ENCODE measurements at places on chromosomes 4 and X. TPM values are rescaled to one million over a fixed set of nuclear protein-coding genes. Genes with fewer than 3 reads are reported as not detected.

GYG2 gene
- not detected for total RNA-seq

RNF150 gene
- not detected for total RNA-seq

MAGEA1 gene
- not detected for total RNA-seq

DNA sequence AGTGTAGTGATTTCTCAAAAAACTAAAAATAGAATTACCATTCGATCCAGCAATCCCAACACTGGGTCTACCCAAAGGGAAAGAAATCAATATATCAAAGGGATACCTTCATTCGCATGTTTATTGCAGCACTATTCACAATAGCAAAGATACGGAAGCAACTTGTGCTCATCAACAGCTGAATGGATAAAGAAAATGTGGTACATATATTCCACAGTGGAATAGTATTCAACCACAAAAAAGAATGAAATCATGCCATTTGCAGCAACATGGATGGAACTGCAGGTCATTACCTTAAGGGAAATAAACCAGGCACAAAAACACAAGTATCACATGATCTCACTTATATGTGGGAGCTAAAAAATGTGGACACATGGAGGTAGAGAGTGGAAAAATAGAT is 42.7 kb upstream of the NKAP start:
- no peaks in the 10 kb centered on the region for H3K36me3 ChIP-seq
- H3K4me3 ChIP-seq = no peak overlapping the region
- H3K4me1 ChIP-seq = peaks cover 8% of the 10 kb centered on the region
- no peak for DNase-seq
- H3K27me3 ChIP-seq = peaks cover 28% of the 10 kb centered on the region
- H3K27ac ChIP-seq = no peak overlapping the region

- no peak overlapping the region for H3K27ac ChIP-seq
- peaks cover 18% of the 10 kb centered on the region for H3K27me3 ChIP-seq
- DNase-seq = no peak
- no peak overlapping the region for H3K4me3 ChIP-seq
- H3K4me1 ChIP-seq = no peaks in the 10 kb centered on the region
- no peaks in the 10 kb centered on the region for H3K36me3 ChIP-seq
These were observed 242.4 kb downstream of the FRAS1 start for GRCh38 chr4:78299565-78299972.

GRCh38 chr4:15106399-15106798 is 104.1 kb downstream of the CPEB2 start:
- no peak overlapping the region for H3K27ac ChIP-seq
- H3K36me3 ChIP-seq = no peaks in the 10 kb centered on the region
- DNase-seq = no peak
- H3K4me3 ChIP-seq = no peak overlapping the region
- H3K27me3 ChIP-seq = peaks cover under 1% of the 10 kb centered on the region

DNA sequence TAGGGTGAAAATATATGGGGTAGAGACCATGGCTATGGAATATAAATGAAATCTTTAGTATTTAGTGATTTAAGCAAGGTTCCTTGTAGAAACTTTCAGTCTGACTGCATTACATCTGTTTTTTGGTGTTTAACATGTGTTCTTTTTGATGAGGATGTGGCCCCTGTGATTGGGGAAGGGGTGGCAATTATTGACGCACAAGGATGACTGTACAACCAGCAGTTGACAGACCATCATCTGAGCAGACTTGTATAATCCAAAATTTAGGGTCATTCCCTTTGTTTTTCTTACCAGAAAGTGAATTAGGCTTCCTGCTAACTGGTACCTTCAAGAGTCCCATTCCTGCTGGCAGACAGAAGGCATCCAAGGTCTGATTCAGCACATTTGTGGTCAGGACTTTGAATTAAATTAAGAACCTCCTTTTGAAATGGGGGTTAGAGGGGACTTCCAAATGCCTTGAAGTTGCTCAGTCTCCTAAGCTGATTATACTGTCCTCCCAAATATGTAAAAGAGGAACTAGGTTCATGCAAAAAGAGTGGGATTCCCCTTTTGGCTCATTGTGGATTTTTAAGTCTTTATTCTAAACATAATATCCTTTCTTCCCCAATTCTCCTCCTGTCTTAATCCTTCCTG is 112.4 kb upstream of the CXCL13 start:
- no peaks in the 10 kb centered on the region for H3K4me1 ChIP-seq
- H3K4me3 ChIP-seq = no peak overlapping the region
- no peak overlapping the region for H3K27ac ChIP-seq
- H3K27me3 ChIP-seq = peaks cover 40% of the 10 kb centered on the region
- no peak for DNase-seq

- DNase-seq = no peak
- H3K27ac ChIP-seq = no peak overlapping the region
- no peaks in the 10 kb centered on the region for H3K36me3 ChIP-seq
- H3K4me1 ChIP-seq = peaks cover 9% of the 10 kb centered on the region
These were observed 220.1 kb upstream of the PSAPL1 start for GRCh38 chr4:7654550-7655445.

DNA sequence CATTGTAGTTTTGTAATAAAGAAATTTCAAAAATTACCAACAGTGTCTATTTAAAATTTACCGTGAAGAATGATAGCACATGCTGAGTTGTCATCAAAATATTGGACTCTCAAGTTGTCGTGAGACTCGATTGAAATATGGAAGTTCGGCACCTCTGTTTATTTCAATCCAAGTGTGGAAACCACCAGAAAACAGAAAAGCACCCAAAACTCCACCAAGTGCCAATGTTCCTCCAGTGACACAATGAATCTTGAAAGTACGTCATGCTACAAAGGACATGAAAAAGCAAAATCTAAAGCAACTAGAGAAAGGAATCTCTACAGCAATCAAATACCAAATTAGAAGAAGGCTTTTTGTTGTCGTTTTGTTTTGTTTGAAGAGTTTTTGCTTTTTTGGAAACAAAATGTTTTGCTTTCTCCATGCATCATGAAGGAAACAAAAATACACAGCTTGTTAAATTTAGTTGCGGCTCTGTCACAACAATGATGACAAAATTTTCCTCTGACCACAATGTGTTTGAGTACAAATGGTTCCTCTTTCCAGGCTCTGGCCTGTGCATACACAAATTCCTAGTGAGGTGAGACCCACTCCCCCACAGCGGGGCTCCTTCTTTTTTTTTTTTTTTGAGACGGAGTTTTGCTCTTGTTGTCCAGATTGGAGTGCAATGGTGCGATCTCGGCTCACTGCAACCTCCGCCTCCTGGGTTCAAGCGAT is 9.6 kb upstream of the IL13RA1 start:
- no peaks in the 10 kb centered on the region for H3K27me3 ChIP-seq
- DNase-seq = no peak
- H3K27ac ChIP-seq = no peak overlapping the region

GRCh38 chrX:129925305-129926092 is 19.5 kb downstream of the UTP14A start:
- H3K27ac ChIP-seq = no peak overlapping the region
- H3K4me3 ChIP-seq = no peak overlapping the region
- peak; percentile 81 for DNase-seq
- H3K36me3 ChIP-seq = peaks cover 25% of the 10 kb centered on the region

Measured in activated naive CD4-positive, alpha-beta T cell treated with anti-CD3 and anti-CD28 coated beads for 36 hours (primary cell).